Astrocyte of the cerebellum (primary cell): ENCODE measurements at places on chromosomes 3 and 15.

GRCh38 chr3:73768524-73769308 is 144.0 kb upstream of the PDZRN3 start:
- no peak for DNase-seq

DNA sequence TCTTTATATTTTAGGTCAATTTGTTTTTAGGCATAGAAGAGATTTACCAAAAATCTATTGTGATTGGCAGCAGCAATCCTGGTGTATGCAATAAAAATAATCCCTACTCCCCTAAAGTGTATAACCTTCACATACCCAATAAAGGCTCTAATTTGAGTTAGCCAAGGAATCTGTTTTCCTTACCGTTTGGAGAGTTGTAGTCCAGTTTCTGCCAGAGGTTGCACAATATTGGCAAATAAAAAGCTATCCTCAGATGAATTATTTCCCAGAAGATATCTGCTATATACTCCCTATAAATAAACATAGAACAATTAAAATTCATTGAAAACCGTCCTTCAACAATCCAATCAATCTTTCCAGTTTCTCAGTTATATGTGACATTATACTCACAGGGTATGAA is 31.1 kb downstream of the ACKR4 start:
- DNase-seq = no peak

DNA sequence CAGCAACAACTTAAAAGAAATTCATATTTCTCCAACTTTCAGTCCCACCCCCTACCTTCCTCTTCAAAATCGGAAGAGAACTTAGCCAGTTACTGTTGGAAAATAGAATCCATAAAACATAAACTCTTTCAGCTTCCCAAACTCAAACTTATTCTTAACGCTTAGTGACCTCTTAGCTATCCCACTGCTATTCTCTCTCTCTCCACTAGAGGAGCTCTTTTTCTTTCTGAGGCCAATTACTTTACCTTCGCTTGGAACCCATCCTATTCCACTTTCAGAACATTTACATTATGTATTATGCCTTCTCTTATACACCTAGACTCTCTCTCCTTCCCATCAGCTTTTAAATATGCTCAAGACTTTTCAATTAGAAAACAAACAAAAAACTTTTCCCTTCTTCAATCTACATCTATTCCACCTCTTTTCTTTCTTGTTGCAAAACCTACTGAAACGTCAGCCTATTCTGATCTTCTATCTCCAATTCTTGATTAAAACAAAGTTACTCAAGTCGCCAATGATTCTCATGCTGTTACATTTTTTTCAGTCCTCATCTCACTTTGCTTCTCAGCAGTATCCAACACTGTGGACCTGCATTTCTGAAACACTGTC is 13.4 kb upstream of the GHSR start:
- DNase-seq = no peak

GRCh38 chr15:77342807-77343206 is 77.1 kb downstream of the PEAK1 start:
- no peak for DNase-seq

- DNase-seq = no peak
Measured at GRCh38 chr15:99998661-99999101, 265.4 kb upstream of the LYSMD4 start.

DNA sequence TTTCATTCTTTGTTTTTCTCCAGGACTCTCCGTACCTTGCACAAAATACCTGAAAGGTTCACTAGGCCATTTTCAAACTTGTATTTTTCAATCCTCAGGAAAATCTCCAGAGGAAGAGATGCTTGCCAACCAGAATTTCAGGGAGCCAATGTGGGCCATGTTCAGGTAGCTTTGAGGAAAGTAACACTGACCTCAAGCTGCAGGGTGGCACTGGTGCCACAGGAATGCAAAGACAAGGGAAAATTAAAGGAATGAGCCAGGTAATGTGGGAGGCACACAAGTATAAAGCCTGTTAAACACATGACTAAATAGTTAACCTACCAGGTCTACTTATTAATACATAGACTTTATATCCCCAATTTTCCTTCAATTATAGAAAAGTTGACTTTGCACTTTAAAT is 51.9 kb upstream of the GAP43 start:
- DNase-seq = no peak

DNA sequence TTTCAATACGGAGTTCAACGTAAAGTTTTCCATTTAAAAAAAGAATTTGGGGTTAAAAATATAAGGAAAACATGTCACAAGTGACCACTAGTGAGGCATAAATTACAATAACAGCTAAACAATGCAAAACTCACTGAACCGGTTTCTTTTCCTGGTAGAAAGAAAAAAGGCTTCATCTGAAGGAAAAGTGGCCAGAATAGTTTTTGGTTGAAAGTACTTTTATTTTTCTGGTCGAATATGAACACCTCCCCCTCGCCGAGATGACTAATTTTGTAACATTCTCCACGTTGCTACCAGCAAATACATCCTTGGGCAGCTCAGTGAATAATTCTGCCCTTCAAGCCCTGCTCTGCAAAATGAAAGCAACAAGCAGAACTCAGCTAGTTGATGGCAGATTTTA is 3.9 kb upstream of the SRGAP3 start:
- no peak for DNase-seq
